ENCODE measurements at places on chromosomes 4 and X.

DNA sequence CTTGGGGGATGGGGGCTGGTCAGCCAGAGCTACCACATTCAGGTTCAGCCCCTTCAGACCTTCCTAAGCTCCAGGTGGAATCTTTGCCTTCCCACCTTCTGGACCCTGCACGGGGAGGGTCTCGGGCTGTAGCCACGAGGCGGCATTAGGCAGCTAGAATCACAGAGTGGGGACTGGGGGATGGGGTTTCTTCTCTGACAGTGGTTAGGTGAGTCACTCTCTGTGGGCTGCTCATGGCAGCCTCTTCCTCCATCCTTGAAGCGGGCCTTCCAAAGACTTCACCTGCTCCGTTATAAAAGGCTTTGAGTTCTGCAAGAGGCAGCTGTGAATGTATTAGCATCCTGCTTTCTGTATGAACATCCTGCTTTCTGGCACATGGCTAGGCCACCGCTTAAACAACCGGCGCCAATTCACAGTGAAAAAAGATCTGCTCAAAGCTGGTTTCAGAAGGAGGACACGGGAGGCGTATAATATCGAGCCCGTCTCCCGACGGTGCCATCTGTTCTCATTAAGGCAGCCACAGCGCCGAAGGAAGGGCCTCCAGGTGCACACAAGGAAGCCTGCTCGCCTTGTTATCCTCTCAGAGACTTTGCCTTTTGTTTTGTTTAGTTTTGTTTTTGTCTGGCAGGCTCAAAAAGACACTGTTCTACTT lies 74.3 kb upstream of the IGFBP7 start:
- DNase-seq = no peak

DNA sequence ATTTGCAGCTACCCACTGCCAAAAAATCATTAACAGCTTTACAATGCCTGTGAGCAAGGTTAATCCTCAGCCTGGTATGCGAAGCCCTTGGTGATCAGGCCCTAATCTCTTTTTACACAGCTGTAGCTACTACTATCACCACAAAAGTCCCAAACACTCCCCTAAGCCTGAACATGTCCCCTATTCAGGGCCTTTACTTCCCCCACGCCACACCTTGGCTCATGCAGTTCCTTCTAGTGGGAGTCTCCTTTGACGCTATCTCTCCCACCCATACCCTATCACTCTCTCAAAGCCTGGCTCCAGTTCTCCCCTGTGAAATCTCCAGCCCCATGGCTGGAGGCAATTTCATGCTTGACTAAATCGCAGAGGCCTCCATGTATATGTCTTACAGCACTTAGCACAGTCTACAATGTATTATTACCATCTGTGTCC lies 90.6 kb upstream of the CBR4 start:
- no peak for DNase-seq

- no peak for DNase-seq
Measured at GRCh38 chrX:23372220-23372902, 37.7 kb downstream of the PTCHD1 start.

DNA sequence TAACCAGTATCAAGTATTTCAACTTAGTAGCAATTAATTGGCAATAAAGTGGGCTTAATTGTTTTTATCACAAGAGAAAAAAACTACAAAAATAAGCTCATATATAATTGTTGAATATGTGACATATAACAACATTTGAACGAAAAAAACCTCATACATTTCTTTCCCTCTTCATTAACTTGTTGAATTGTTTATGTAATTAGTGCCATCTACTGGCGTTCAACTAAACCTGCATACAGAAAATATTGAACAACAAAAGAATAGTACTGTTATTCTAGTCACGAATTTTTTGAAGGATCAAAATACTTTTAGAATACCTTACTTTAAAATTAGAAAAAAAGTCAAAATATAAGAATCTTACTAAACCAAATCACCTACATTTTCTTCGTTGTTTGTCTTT lies 586.5 kb upstream of the FTHL17 start:
- no peak for DNase-seq

DNA sequence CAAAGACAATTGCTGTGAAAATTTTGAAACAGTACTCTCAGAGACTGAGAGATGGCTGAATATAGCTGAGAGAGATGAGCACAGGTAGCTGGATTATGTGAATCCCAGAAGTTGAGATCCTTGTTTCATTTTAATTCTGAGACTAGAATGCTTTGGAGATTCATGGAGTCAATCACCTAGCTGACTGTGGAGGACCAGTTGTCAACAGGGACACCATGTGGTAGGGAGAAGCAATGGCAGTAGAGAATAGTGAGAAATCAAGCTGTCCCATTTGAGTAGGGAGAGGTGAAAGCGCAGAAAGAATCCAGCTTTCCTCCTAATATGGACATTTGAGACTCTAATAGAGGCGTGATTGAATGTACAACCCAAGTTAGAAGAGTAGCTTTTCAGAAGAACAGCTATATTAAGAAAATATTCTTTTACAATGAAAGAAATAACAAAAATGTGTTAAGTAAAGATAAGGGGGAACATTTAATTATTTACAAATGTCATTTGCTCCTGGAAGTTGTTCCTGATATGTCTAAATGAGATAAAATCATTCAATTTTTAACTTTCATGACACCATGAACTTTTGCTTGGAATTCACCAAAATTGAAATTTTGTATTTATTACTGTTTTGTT lies 30.3 kb upstream of the GLRB start:
- no peak for DNase-seq

GRCh38 chr4:76689145-76689817 lies 208.7 kb downstream of the SOWAHB start:
- peak; percentile 26 for DNase-seq

DNA sequence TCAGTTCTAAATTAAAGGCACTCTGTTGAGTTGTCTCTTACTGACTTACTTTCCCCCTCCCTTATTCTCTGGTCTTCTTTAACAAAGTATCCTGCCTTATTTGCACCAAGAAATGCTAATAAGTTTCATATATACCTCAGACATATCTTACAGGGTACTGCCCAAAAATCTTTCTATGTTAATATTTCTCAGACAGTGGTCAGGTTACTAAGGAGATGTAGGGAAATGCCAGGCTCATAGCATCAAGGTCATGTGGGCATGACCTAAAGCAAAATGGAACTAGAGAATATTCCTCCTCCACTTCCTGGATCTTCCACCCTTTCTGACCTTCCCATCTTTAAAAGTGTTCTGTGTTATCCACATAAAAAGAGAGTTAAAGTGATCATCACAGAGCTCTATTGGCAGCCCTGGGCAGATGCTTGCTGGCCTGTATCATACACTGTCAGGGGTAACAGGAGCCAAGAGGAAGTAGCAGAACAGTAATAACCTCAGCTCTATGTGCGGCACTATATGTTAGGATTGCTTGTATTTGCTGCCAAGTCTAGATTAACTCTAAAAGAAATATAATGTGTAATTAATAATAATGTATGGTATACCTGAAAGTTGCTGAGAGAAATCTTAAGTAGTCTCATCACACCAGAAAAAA lies 74.3 kb downstream of the IQCM start:
- DNase-seq = no peak

GRCh38 chrX:39149761-39150160 lies 348.5 kb downstream of the MID1IP1 start:
- DNase-seq = no peak
